DMS79 (cell line): ENCODE measurements at places on chromosomes 4 and X.

GRCh38 chrX:133892337-133892736 is 93.1 kb downstream of the GPC3 start:
- no peak for DNase-seq

GRCh38 chrX:72048510-72049455 is 82.9 kb downstream of the RTL5 start:
- DNase-seq: no peak

GRCh38 chrX:118780911-118781310 is 42.7 kb upstream of the ZCCHC12 start:
- DNase-seq: no peak

DNA sequence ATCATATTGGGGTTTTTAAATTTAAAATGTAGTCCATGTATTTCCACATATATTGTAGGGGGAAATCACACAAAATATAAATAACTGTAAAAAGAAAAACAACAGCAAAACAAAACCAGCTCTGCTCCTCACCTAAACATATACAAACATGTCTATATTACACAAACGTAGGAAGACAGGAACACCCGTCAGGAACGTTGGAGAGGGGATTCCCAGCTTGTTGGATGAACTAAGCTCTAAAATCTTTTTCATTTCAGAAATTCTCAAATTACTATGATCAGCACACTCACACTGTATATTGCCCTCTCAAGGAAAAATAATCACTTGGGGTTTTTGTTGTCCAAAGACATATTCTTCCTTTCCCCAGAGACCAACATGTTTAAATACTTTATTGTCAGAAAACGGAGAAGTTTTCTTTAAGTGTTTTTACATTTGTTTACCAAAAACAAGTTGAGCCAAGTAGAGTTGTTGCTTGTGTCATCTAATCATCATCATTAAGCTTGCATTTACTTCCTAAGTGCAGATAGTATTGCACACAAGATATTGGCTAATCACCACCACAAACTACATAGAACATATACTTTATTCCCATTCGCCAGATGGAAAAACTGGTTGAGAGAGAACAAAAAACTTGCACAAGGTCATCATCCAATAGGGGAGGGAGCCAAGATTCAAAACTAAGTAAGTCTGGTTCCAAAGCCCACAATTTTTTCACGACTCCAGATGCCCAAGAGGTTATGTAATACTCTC is 2.4 kb upstream of the TLR10 start:
- no peak for DNase-seq

GRCh38 chr4:26226629-26227376 is 94.0 kb upstream of the RBPJ start:
- DNase-seq: no peak

DNA sequence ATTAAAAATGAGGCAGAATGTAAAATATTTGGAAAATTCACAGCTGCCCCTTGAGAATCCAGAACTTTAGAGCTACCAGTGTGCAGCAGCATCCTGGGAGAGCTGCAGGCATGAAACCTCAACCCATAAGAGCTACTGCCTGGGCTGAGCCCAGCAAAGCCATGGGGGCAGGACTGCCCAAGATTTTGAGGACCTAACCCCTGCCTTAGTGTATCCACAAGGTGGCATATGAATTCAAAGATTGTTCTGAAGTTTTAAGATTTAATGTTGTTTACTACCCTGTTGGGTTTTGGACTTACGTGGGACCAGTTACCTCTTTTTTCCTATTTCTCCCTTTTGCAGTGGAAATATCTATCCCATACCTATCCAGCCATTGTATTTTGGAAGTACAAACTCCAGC is 26.4 kb downstream of the CASP6 start:
- no peak for DNase-seq

GRCh38 chr4:89539797-89540711 is 232.5 kb upstream of the GPRIN3 start:
- no peak for DNase-seq

DNA sequence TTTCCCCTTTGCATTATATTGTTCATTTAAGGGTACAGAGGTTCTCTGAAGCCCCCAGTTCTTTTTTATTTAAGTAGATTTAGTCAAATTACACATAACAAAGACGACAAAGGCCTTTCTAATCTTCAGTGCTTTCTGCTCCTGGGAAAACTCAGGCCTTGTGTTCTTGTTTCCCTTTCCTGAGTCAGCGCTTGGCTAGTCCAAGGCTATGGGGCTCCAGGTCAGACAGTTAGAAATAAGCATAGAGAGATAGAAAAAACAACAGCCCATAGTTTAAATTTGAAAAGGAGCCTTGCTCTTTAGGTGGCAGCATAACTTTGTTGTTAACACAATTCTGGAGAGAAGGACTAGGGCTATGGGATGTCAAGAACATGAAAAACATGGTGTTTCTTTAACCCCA is 97.3 kb downstream of the PPP1R2C start:
- no peak for DNase-seq

- DNase-seq: no peak
These were observed 29.3 kb upstream of the RXFP1 start for GRCh38 chr4:158492391-158492790.

DNA sequence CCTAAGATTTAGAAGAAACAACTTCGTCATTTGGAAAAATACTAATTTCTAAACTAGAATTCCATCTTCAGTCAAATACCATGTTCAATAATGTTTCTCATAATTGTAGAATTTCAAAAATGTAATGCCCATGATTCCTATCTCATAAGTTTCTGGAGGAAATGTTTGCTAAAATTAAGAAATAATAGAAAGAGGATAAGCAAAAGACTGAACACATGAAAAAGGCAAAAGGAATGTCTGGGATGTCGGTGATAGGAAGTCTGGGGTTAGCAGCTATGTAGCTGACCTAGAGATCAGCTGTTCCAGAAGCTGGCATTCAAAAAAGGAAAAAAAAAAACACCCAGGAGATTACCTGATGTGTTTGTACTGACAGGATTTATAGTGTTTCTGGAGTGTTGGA is 18.9 kb upstream of the PCDH10 start:
- no peak for DNase-seq

- no peak for DNase-seq
These were observed 211.9 kb upstream of the KIT start for GRCh38 chr4:54445866-54446265.

DNA sequence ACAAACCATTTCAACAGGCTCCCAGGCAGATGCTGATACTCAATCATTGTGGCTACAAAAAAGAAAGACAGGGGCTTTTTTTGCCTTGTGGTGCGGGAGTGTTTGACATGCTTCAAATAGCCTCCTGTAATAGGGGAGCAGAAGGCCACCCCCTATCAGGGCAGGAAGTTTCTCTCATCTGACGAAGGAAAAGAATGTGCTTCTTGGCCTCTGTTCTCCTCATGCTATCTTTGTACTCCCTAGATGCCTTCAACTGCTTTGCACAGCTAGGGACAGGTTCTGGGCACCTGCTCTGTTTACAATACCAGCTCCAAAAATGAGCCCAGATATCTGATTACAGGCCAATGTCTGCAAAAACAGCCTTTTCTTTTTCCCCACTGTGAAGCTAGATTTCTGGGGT is 391.1 kb downstream of the STIM2 start:
- DNase-seq: no peak

- no peak for DNase-seq
These were observed 33.2 kb downstream of the SHOX start for GRCh38 chrX:663841-664240.

DNA sequence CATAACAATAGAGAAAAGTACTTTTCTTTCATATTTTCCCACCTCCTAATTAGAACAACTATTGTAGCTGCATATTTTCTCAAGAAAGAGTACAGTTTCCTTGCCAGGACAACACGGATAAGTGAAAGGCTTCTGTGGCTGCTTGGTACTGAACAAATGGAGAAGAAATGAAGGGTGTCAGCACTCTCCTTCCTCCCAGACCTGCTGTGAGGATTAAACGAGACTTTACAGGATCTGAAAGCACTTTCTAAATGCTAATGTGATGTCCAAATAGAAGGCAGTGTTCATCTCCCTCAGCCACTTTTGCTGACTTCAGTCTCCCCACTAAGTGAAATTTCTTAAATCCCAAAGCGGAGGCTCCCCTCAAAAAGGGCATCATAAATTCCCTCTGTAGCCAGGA is 13.9 kb downstream of the NIPAL1 start:
- no peak for DNase-seq

GRCh38 chr4:47531954-47532321 is 46.9 kb downstream of the ATP10D start:
- DNase-seq: no peak

- no peak for DNase-seq
These were observed 588.9 kb downstream of the ZNF674 start for GRCh38 chrX:45956191-45956870.

GRCh38 chr4:173420324-173420752 is 21.4 kb upstream of the SCRG1 start:
- no peak for DNase-seq

- DNase-seq: no peak
These were observed 29.5 kb downstream of the SORBS2 start for GRCh38 chr4:185782523-185782922.

DNA sequence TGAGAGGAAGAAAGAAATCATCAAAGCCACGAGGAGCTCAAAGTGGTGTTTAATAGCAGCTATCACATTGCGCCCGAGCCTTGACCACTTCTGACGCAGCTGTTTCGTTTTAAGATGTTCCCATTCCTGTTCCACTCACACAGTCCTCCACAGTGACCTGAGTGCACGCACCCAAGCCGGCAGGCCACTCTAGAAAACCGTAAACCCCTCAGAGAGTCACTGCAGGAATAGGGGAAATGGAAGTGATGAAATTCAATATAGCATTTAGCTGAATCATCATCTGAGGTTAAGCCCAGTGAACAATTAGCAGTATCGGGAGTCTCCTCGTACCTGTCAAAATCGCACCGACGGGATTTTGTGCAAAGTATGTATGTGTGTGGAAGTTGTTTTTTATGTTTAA is 17.9 kb upstream of the HAND2 start:
- no peak for DNase-seq

DNA sequence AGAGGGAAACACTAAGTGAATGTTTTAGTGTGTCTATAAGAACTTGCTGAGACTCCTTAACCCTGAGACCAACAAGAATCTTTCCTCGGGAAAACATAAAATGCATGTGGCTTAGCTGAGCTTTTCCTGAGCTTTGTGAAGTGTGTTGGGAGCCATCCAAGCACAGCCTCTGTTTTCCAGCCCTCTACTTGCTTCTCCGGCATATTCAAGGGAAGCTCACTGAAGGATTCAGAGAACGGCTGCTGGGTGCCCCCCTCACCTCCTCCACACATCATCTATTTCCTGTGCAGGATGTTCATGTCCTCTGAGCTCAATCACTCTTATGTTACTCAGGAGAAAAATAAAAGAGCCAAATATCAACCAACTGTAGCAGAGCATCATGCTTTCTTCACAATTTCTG is 492.1 kb downstream of the IL15 start:
- no peak for DNase-seq

DNA sequence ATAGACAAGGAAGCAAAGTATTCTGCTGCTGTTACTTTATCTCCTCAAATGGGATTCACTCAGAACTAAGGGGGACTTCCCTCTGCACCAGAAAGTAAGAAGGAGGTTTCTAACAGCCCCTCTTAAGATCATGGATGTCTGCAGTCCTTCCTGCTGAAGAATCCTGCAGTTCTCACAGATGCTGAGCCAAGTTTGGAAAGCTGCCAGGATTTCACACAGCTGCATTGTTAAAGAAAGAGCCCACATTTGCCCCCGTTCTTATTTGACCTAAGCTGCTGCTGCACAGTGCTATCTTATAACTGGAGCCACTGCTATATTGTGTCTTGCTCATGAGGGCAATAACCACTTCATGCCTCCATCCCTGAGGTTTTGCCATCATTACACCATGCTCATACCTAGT is 81.1 kb downstream of the FAAH2 start:
- no peak for DNase-seq

- DNase-seq: no peak
These were observed 170.1 kb downstream of the FRMPD4 start for GRCh38 chrX:12308420-12308819.
